Fibroblast of mammary gland (primary cell): ENCODE measurements at places on chromosomes 5 and 9.

- DNase-seq: no peak
These were observed 782.4 kb upstream of the ZNF608 start for GRCh38 chr5:125528881-125529280.

DNA sequence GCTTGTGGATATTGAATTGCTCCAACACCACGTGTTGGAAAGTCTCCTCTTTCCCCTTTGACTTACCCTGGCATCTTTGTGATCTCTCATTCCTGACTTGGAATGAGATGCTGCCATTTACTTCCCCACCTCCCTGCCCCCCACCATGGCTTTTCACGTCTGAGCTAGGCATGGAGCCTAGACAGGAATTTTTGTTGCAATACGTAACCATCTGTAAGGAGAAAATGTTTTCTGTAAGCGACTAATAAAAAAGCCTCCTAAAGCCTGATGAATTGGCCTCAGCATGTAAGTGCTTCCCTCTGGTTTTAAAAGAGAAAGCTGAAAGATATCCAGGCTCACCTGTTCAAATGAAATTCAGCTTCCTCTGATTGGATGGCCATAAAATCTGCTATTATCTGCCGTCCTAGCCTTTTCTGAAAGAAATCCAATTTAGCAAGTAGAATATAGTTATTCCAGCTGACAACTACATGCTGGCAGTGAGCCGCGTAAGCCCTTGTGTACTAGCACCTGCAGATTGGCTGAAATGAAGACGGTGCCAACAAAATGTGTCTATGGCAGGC, 200.1 kb downstream of the NSG2 start:
- DNase-seq: no peak

DNA sequence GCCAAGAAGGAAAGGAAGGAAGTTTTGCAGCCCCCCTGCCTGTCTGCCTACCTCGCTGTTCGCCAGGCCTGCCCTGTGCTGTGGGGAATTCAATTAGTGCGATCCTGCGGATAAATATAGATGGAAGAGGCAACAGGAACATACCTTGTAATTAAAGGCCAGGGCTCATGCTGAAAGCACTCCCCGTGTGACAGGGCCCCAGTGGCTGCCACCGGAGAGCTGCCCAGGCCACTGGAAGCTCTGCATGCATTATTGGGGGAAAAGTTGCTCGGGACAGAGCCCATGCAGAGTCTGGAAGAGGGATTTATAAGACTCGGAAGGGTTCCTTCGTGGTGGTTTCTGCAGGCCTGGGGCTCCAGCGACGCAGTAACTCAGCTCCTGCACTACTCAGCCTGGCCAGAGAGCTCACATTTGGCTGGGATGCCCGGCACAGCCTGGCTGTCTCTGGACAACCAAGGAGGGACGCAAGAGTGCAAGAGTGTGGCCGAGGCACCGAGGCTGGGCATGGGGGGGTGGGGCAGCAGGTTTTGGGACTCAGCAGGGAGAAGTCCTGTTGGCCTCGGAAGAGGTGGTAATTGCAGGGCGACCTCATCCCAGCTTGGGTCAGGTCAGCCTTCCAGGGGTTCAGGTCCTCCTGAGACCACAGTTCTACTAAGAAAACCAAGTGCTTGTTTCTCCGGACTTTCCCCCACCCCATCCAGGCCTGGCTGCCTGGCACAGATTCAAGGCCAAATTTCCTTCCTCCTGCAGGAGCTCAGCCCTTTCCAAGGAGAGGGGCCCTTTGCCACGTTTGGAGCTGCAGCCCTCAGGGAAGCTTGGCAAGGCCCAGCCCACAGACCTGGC, 68.1 kb upstream of the GGTA1 start:
- peak; percentile 21 for DNase-seq

DNA sequence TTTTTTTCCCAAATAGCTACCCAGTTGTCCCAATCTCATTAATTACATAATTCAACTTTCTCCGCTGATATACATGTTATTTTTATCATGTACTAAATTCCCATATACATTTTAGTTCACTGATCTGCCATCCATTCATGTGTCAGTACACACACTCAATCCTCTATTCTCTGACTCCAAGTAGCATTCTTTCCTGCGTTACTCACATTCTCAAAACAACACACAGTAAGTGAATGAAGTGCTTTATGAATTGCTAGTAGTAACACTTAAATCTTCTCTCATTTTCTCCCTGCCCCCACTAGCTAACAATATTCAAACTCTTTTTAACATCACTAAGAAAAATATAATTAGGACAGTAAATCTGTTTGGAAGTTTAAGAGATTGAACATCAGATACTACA, 8.9 kb downstream of the ZNF366 start:
- peak; percentile 45 for DNase-seq

DNA sequence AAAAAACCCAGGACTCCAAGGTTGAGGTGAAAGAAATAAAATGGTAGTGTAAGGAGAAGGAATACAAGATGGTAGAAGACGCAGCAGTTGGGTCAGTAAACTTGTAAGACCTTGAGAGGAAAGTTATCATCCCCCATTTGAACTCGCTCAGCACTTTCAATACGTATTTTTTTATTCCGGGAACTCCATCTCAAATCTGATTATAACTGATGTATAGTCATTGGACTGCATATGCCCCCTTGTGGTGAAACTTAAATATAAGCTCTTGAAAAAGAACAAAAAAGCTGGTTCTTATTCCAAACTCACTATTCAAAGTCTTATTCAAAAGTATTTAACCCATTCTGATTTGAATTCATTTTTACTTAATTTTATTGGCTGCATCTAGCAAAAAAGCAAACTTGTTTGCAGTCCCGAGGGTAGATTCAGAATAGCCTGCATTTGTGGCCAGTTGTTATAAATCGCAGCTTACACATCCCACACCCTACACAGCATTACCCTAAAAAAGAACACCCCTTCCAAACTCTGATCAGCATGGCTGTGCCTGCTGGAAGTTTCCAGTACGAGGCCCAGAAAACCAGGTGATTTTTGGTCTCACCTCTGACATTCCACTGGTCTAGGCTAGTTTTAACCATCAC, 118.0 kb downstream of the ESM1 start:
- DNase-seq: peak; percentile 74

GRCh38 chr9:83934569-83935275, 13.5 kb upstream of the KIF27 start:
- peak; percentile 83 for DNase-seq
